GM04503 (cell line): ENCODE measurements at places on chromosomes 7 and 10.

DNA sequence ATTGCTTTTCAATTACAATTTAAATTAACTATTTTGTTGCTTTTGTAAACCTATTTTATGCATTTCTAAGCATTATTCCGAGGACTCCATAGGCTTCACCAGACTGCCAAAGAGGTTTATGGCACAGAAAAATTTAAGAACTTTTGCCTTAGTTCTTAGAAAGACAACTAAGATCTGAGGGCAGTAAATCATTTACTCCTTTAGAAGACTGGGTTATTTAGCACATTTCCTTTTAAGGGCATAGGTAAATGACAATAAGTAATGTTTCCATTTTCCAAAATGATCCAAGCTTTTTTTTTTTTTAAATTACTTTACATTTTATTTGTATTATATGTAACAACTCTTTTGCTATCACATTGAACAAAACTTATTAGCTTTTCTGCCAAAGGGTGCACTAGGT, 15.0 kb upstream of the STEAP4 start:
- no peak for DNase-seq

GRCh38 chr10:107451047-107451446, 286.5 kb upstream of the SORCS1 start:
- no peak for DNase-seq

DNA sequence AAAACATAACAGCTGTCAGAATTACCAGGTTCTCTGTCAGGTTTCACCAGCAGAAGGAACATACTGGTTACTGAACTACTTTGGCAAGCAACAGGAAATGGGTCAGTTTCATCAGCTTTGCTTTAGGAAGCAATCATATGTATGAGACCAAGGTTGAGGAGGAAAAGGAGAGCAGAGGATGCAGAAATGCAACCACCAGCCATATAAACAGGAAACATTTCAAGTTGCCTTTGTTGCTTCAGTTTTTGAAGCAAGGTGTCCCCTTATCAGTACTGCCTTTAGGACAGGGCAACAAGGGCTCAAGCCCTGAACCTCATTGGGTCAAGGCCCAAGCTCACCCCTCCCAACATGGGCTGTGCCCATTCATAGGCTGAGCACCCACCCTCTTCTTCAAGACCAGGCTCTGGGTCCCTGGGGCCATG, 10.2 kb downstream of the HIPK2 start:
- no peak for DNase-seq

DNA sequence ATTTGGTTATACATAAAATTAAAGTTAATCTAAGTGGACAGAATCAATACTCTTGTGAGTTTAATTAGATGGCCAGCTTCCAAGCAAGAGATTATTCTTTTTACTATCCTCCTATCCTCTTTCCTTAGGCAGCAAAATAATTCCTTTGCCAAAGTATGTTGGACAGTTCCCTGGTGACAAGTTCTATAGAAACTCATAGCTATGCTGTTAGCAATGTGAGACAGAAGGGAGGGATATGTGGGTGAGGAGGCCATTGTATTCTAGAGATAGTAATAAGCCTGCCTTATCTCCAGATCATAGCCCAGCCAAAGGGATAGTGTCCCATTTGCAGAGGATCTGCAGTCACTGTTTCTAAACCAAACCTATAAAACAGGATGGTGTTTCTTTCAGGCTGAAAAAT, 181.6 kb upstream of the HDAC9 start:
- no peak for DNase-seq

DNA sequence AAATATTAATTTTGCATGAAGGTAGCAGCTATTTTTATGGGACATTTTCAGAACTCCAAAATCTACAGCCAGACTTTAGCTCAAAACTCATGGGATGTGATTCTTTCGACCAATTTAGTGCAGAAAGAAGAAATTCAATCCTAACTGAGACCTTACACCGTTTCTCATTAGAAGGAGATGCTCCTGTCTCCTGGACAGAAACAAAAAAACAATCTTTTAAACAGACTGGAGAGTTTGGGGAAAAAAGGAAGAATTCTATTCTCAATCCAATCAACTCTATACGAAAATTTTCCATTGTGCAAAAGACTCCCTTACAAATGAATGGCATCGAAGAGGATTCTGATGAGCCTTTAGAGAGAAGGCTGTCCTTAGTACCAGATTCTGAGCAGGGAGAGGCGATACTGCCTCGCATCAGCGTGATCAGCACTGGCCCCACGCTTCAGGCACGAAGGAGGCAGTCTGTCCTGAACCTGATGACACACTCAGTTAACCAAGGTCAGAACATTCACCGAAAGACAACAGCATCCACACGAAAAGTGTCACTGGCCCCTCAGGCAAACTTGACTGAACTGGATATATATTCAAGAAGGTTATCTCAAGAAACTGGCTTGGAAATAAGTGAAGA, 112.3 kb downstream of the CFTR start:
- no peak for DNase-seq

DNA sequence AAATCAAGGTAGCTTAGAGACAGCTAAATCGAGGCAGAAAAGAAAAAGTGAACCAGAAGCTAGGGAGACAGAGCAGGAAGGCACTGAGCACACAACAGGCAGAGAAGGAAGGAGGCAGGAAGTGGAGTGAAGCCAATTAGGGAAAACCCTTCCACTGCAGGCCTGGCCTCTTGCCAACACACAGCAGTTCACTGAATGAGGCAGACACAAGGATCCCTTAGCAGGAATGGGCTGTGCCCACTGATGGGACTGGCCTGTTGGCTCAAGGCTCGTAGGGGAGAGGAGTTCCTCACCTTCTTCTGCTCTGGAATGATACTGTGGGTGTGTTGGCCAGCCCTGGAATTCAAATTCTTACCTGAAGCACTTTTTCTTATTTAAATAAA, 220.3 kb upstream of the STK17A start:
- no peak for DNase-seq

- DNase-seq, result no peak
Observed at GRCh38 chr7:77309714-77310220, 106.4 kb downstream of the GSAP start.
